ENCODE measurements at places on chromosomes 3 and 15.

GRCh38 chr3:189325454-189325853, 153.7 kb downstream of the TPRG1 start:
- no peaks in the 10 kb centered on the region for H3K27me3 ChIP-seq
- no peak for DNase-seq
- H3K36me3 ChIP-seq: no peaks in the 10 kb centered on the region

DNA sequence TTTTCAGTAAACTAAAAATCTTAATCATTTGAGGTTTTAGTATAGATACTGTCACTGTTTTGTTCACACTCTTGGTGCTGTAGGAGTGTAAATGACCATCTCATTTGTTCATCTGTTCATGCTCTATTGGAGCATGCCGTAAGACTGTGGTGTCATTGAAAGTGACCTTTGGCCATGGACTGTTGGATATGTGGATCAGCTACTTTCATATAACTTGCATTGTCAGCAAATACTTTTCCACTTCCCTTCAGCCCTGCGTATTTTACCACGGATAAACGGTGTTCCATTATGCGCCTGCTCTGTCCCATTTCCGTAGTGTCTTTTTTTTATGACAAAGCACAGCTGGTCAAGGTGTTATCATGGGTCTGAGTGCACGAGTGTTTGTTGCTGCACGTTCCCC, 32.6 kb upstream of the SENP5 start:
- H3K27ac ChIP-seq: no peak overlapping the region
- no peak for DNase-seq
- no peaks in the 10 kb centered on the region for H3K4me1 ChIP-seq
- H3K36me3 ChIP-seq: peaks cover 29% of the 10 kb centered on the region

GRCh38 chr3:84965141-84965540, 6.4 kb downstream of the CADM2 start:
- no peaks in the 10 kb centered on the region for H3K36me3 ChIP-seq
- no peak overlapping the region for H3K27ac ChIP-seq
- DNase-seq: no peak
- H3K4me1 ChIP-seq: no peaks in the 10 kb centered on the region

DNA sequence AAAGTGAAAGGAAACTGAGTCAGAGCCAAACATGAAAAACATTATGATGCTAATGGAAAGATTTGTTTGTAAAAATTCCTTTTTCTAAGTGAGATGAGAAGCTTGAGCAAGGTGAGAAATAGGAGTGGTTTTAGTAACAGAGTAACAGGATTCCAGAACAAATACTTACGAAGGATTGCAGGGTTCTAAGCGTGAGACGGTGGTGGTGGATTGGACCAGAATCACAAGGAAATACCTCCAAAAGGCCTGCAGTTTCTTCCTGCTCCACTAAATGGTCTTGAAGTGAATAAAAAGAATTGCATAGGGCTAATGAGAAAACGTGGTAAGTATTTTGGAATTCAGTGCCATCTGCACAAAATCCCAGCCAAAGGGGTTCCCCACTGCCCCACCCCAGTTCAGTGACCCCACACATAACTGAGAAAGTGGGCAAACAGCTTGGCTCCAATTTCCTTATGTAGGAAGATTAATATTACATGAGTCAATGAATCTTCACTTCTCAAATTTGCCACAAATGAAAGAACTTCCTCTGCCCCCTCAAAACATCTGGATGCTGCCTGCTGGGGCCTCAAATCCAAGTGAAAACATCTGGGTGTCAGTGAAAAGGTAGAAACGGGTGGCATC, 283.8 kb upstream of the NR2F2 start:
- H3K4me3 ChIP-seq: no peak overlapping the region
- H3K4me1 ChIP-seq: peaks cover 12% of the 10 kb centered on the region
- DNase-seq: no peak
- no peak overlapping the region for H3K27ac ChIP-seq
- peaks cover 11% of the 10 kb centered on the region for H3K27me3 ChIP-seq

DNA sequence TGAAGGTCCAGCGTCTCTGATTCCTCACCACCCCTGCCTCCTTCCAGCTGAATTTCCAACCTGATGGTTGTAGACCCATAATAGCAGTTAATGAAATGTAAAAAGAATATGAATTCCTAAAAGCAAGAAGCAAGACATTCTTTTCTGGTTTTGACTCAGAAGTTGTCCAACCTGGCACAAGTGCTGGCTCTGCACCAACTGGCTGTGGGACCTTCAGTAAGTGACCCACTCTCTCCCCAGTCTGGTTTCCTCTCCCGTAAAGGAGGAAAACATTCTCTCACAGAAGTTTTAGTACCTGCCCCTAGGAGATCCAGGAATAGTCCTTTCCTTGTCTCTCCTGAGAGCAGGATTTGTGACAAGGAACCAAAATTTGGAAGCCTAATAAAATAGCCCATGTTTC, 236.9 kb upstream of the TRIM42 start:
- H3K4me1 ChIP-seq: no peaks in the 10 kb centered on the region
- H3K36me3 ChIP-seq: no peaks in the 10 kb centered on the region
- no peaks in the 10 kb centered on the region for H3K27me3 ChIP-seq
- no peak overlapping the region for H3K27ac ChIP-seq
- H3K4me3 ChIP-seq: no peak overlapping the region
- DNase-seq: no peak

GRCh38 chr3:112293368-112294321, at the start of gene SLC9C1:
Gene SLC9C1 (minus strand): TSS chr3:112294216. CDS start chr3:112286791, 7,425 bp downstream.
- H3K4me1 ChIP-seq: peaks cover 19% of the 10 kb centered on the region
- H3K4me3 ChIP-seq: peak within 1 kb of the TSS; percentile 78
- DNase-seq: peak; percentile 17
- H3K27ac ChIP-seq: no peak within 1 kb of the TSS
- no peaks in the 10 kb centered on the region for H3K36me3 ChIP-seq
- H3K27me3 ChIP-seq: no peaks in the 10 kb centered on the region

- no peaks in the 10 kb centered on the region for H3K4me1 ChIP-seq
- DNase-seq: no peak
- H3K27ac ChIP-seq: no peak overlapping the region
- H3K27me3 ChIP-seq: no peaks in the 10 kb centered on the region
- H3K36me3 ChIP-seq: no peaks in the 10 kb centered on the region
- no peak overlapping the region for H3K4me3 ChIP-seq
Measured at GRCh38 chr15:65953622-65954021, 84.3 kb downstream of the RAB11A start.

DNA sequence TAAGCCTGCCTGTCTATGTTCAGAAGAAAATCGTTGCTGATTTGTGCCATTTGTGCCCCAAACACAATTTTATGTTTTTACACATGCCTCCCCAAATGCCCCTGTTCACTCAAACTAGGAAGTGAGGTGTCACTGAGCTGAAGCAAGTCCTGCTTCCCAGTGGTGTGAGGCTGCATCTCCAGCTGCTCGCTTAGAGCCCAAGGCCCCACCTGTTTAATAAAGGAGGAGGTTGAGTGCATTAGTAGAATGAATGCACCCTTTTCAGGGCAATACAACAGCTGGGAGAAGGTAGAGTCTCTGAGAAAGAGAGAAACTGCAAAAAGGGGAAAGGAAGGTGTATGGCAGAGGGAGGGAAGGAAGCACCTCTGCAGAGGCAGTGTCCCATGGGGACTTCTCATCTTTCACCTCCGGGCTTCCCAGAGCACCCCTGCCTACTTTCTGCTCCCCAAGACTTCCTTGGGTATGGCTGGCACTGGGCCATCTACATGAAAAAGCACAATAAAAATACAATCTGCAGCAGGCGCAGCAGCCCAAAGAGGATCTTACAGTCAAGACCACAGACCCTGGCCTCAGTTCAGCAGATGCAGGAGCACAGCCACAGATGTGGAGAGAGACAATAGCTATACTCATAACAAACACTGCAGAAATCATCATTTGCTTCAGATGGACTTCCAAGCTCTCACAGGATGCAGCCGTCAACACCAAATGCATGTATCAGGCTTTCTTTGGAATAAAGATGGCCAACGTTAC, 165.9 kb downstream of the POLR2M start:
- DNase-seq: no peak
- H3K4me3 ChIP-seq: no peak overlapping the region
- H3K27me3 ChIP-seq: peaks cover 16% of the 10 kb centered on the region
- H3K27ac ChIP-seq: no peak overlapping the region
- H3K36me3 ChIP-seq: no peaks in the 10 kb centered on the region

- peaks cover 10% of the 10 kb centered on the region for H3K4me1 ChIP-seq
Measured at GRCh38 chr15:67197364-67197695, 57.1 kb downstream of the AAGAB start.

GRCh38 chr3:53161450-53161819, 426 bp downstream of the PRKCD start:
- no peaks in the 10 kb centered on the region for H3K27me3 ChIP-seq
- H3K4me1 ChIP-seq: peaks cover 80% of the 10 kb centered on the region
- H3K36me3 ChIP-seq: peaks cover 20% of the 10 kb centered on the region
- peak overlapping the region; percentile 65 for H3K4me3 ChIP-seq

- no peak overlapping the region for H3K4me3 ChIP-seq
- no peak for DNase-seq
- peaks cover 73% of the 10 kb centered on the region for H3K36me3 ChIP-seq
- H3K27ac ChIP-seq: peak overlapping the region; percentile 60
- H3K4me1 ChIP-seq: no peaks in the 10 kb centered on the region
Measured at GRCh38 chr15:77035999-77036471, 34.9 kb downstream of the TSPAN3 start.

DNA sequence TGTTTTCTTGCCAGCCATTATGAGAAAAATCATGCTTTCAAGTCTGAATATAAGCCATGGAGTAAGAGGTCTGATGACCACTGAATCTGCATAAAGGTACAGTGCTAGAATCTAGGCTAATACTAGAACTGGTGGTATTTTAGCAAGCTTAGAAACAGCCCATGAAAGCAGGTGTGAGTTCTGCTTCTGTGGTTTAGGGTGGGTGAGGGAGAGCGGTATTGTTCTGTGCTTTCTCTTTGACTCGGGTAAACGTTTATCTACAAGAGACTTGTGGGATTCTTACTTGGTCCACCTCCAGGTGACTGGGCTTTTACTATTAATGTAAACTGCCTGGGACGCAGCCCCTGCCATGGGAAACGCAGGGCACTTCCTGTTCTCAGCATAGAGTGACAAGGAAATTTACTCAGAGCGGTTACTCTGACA, 55.2 kb downstream of the PGPEP1L start:
- H3K36me3 ChIP-seq: peaks cover 24% of the 10 kb centered on the region
- no peaks in the 10 kb centered on the region for H3K27me3 ChIP-seq
- H3K27ac ChIP-seq: no peak overlapping the region
- H3K4me3 ChIP-seq: no peak overlapping the region
- peaks cover 11% of the 10 kb centered on the region for H3K4me1 ChIP-seq
- no peak for DNase-seq

DNA sequence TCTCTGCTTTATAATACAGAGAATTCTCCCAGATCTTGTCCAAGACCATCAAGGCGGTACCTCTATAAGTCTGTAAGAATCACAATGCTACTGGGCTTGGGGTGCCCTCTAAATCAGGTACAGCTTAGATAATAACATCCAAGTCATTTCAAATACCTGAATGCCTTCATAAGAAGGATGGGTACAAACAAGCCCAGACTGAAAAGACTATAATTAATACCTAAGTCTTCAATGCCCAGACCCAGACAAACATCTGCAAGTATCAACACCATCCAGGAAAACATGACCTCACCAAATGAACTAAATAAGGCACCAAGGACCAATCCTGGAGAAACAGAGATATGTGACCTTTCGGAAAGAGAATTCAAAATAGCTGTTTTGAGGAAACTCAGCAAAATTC, 65.9 kb downstream of the ZMAT3 start:
- H3K4me3 ChIP-seq: no peak overlapping the region
- DNase-seq: no peak
- H3K36me3 ChIP-seq: no peaks in the 10 kb centered on the region
- no peaks in the 10 kb centered on the region for H3K27me3 ChIP-seq
- H3K4me1 ChIP-seq: no peaks in the 10 kb centered on the region
- H3K27ac ChIP-seq: no peak overlapping the region

DNA sequence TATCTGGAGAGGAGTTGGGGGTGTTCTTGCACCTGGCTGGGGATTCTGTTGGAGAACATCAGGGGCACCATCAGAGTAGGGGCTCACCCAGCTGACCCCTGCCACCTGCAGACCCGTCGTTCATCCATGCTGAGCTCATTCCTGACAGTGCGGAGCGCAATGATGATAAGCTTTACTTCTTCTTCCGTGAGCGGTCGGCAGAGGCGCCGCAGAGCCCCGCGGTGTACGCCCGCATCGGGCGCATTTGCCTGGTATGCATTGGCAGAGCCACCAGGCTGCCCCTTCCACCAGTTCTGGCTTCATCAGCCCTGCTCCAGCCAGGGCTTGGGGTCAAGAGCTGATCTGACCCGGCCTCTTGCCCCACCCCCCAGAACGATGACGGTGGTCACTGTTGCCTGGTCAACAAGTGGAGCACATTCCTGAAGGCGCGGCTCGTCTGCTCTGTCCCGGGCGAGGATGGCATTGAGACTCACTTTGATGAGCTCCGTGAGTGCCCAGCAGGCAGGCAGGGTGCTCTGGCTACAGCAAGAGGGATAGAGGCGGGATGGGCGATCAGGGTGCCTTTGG, 8.8 kb upstream of the GNAT1 start:
- no peaks in the 10 kb centered on the region for H3K4me1 ChIP-seq
- no peak overlapping the region for H3K27ac ChIP-seq
- H3K36me3 ChIP-seq: no peaks in the 10 kb centered on the region
- DNase-seq: no peak
- no peak overlapping the region for H3K4me3 ChIP-seq
- H3K27me3 ChIP-seq: no peaks in the 10 kb centered on the region

DNA sequence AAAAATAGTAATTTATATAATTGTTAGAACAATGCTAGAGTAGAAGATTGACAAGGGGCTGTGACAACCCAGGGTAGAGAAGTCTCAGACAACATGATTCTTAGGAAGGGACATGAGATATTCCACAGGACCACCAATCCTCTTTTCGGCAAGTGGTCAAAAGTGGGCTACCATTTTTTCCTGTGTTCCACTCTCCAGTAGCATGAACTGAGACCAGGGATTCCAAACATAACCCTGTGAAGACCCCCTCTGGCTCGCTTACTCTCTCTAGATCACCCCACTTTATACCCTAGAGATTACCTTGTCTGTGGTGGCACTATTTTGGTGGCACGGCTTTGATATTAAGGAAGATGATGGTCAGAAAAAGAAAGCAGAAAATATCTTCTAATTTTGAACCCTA, 960 bp downstream of the GCSAM start:
- H3K4me1 ChIP-seq: peaks cover 24% of the 10 kb centered on the region
- H3K27ac ChIP-seq: no peak overlapping the region
- no peak overlapping the region for H3K4me3 ChIP-seq
- no peak for DNase-seq
- no peaks in the 10 kb centered on the region for H3K27me3 ChIP-seq

- no peaks in the 10 kb centered on the region for H3K27me3 ChIP-seq
- H3K4me3 ChIP-seq: no peak overlapping the region
- H3K4me1 ChIP-seq: no peaks in the 10 kb centered on the region
- no peaks in the 10 kb centered on the region for H3K36me3 ChIP-seq
Measured at GRCh38 chr3:147756476-147756875, 347.3 kb downstream of the ZIC1 start.

- H3K4me3 ChIP-seq: no peak overlapping the region
- H3K36me3 ChIP-seq: no peaks in the 10 kb centered on the region
- H3K27ac ChIP-seq: no peak overlapping the region
- H3K4me1 ChIP-seq: no peaks in the 10 kb centered on the region
- H3K27me3 ChIP-seq: no peaks in the 10 kb centered on the region
Measured at GRCh38 chr3:111418391-111418790, 123.6 kb upstream of the CD96 start.

Data from CD14-positive monocyte (primary cell).